Stimulated activated CD4-positive, alpha-beta T cell treated with anti-CD3 and anti-CD28 coated beads, Interleukin-4, amount 100 ng/mL, for 24 hours (primary cell): ENCODE measurements at places on chromosomes 5 and 9.

DNA sequence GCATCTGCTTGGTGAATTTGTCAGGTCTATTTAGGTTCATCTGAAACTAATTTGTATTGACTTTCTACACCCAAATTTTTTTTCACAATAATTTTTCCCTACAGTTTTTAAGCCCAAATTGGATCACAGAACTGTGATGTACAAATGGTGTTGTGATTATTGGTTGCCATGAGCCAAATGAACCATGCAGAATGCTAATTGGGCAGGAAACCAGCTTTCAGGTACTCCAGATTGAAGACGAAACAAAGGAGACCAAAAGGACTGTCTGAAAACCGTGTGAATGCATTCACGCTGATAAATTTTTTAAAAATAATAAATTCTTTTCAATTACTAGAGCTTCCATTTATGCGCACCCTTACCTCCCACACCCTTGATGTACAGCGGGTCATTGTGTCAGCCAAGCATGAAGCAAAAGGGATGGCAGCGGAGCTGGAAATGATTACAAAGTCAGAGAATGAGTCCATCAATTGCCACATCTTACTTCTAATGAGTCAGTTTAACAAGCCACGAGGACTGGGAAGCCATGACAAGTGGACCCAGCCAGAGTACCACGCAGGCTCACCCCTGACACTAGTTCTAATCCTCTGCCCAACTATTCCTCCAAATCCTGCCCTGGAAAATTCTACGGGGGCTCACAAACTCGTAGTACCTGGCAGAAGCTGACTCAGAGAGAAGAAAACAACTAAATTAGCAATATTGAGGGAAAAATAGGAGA, 66.5 kb downstream of the SEMA6A start:
- no peak for DNase-seq

DNA sequence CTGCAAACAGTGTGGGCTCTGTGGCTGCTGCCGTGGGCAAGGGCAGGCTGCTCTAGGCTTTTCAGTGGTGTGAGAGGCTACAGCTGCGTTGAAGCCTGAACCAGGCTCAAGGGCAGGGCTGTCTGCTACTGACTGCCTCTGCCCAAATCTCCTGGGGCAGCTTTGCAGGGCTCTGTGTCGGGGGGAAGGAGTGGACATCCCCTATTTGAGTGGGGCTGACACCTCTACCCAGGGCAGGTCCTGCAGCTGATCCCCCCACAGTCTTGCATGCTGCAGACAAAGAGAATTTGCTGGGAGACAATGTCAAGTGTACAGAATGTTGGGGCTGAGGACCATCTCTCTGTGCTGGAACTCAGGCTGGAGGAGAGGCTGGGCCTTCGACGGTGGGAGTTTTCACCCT, 240.2 kb downstream of the PBX3 start:
- DNase-seq, result no peak

DNA sequence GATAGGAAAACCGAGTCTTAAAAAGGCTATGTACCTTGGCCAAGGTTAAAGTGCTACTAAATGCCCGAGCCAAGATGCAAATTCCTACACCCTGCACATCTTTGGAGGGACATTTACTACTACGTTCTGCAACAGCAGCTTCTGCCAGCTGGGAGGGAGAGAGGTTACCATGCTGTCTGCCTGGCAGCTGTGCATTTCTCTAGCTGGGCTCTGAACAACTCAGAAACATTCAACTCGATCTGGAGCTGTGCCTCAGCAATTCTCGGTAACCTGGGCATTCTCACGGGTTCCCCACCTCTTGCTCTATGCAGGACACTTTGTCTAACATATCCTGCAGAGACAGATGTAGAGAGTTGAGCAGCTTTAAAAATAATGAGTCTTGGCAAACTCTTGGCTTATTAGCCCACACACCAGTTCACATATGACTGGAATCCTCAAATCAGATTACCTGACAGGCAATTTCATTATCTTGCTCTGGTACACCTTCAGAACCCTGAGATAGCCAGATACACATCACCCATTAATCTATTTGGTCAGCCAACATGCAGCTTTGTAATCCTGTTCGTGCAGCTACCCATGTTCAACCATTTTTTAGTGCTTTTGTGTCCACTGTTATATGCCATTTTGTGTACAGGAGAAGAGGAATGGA, 115.8 kb downstream of the EFNA5 start:
- DNase-seq, result no peak

- no peak for DNase-seq
These were observed 87.4 kb downstream of the NRG2 start for GRCh38 chr5:139955616-139956273.

- no peak for DNase-seq
These were observed 315.9 kb upstream of the RPS23 start for GRCh38 chr5:82594097-82594496.

- no peak for DNase-seq
These were observed 457.3 kb downstream of the RAB3C start for GRCh38 chr5:59040024-59040803.

DNA sequence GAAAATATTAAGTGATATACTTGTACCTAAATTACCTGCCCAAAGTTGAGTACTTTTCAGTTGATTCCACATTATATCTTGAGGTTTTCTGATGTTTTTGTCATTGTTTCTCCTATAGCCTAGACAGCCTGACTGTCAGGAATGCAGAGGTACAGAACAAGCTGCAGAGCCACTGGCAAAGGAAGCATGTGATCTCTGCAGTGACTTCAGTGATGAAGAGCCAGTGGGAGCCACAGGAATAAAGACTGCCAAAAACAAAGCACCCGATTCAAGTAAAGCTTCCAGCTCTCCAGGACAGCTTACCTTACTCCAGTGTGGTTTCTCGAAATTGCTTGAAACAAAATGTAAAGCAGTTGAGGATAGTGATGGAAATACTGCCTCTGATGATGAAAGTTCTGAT, 96.3 kb downstream of the ERCC6L2 start:
- no peak for DNase-seq

DNA sequence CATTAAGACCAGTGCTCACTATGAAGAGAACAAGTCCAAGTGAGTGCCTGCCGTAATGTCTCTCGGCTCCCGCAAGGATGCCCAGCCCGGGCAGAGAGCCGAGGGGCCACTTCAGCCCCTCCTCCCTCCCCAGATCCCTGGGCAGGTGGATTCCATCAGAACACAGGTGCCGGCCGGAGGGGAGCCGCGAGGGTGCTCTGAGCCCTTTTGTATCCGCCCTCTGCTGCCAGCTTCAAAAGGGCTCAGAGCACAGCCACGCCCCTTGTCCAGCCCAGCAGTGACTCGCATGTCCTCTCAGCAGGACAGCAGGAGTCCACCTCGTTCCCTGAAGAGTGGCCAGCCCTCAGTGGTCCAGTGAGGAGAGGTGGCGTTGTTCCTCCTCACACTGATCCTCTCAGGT, 43.9 kb downstream of the CYFIP2 start:
- DNase-seq, result no peak

GRCh38 chr9:94867281-94867841, 140.9 kb downstream of the AOPEP start:
- no peak for DNase-seq

- DNase-seq, result peak; percentile 22
These were observed 19.2 kb downstream of the GSN start for GRCh38 chr9:121286973-121287741.

DNA sequence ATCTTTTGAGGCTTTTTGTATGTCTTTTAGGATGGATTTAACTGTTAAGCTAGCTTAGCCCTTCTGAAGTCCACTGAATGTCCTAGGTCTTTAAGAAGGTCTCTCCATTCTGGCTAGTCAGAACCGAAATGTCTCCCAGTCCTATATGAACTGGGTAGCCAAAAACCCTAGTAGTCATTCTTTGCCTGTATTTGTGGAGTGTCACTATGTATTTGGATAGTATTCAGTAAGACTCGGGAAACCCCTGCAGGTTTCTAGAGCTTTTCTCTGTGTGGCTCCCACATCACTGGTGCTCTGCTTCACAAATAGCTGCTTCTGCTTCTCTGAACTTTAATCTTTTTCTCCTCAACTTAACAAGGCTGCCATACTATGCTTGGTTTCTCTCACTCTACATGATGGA, 68.0 kb downstream of the RIC1 start:
- DNase-seq, result no peak

- no peak for DNase-seq
These were observed 108.1 kb upstream of the FBXL7 start for GRCh38 chr5:15391704-15392397.

DNA sequence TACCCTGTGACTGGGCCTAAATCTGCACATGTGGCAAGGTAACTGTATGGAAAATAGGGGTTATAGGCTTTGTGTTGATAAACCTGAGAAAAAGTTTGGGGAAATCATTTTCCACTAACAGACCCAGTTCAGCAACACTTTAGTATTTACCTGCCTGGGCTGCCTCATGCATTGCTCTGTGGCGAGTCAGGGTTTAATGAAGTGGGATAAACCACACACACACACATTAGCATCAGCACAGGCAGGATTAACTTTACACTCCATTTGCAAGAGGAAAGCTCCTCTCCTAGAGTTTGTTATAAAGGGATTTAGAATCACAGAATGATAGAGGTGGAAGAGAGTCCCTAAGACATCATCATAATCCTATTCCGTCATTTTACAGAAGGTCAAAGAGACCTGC, 20.0 kb upstream of the ZCCHC7 start:
- no peak for DNase-seq

- DNase-seq, result no peak
These were observed 220.7 kb upstream of the IL12B start for GRCh38 chr5:159550951-159551350.

- no peak for DNase-seq
These were observed 592.1 kb downstream of the TLE4 start for GRCh38 chr9:80163889-80164288.

DNA sequence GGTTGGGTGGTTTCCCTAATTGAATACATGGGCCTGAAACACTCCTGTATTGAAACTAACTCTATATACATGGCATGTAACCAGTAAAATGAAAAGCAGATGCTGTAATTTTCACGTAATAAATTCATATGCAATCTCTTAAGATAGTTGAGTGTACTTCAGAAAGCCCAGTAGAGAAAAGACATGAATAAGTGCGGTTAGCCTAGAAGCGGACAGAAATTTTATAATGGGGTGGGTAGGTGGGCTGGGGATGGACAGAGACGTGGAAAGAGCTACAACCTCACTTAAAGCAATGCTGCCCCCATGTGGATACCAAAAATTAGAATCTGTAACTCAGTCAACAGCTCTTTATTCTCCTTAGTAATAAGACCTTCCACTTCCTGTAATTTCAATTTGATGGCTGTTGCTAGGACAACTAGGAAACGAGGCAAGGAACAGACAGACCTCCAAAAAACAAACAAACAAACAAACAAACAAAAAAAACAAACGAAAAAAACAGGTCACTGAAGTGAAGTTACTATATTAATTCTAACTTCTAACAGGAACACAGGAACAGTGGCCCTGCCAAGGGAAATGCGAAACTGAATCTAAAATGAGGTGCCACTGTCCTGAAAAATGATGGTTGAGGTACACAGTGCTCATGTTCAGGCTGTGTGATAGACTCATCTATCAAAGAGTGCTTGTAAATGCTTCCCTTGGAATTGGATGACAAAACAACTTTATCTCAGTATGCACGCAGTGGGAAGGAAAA, 103.4 kb upstream of the GNA14 start:
- DNase-seq, result peak; percentile 12

DNA sequence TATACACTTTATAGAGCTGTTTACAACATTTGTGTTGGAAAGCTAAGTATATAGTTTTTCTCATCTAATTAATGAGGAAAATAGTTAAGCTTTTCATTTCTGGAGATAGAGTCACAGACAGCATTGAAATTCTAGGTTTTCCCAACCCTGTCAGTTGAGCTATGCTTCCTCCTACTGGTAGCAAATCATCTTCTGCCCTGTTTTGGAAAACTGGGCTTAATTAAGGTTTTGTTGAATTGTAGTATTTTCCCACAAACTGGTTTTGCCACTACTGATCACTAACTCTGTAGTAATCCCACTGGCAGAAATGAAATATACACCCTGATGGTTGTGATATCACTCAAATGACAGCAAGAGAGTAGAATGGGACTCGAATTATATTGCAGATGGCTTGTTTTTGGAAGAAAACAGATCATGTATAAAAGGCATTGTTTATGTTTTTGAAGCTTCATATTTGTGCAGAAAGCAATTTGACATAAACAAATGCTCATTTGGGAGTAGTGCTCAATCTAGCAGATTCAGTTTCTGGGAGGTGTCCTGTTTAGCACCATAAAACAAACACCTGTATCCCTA, 46.6 kb downstream of the CD180 start:
- no peak for DNase-seq

DNA sequence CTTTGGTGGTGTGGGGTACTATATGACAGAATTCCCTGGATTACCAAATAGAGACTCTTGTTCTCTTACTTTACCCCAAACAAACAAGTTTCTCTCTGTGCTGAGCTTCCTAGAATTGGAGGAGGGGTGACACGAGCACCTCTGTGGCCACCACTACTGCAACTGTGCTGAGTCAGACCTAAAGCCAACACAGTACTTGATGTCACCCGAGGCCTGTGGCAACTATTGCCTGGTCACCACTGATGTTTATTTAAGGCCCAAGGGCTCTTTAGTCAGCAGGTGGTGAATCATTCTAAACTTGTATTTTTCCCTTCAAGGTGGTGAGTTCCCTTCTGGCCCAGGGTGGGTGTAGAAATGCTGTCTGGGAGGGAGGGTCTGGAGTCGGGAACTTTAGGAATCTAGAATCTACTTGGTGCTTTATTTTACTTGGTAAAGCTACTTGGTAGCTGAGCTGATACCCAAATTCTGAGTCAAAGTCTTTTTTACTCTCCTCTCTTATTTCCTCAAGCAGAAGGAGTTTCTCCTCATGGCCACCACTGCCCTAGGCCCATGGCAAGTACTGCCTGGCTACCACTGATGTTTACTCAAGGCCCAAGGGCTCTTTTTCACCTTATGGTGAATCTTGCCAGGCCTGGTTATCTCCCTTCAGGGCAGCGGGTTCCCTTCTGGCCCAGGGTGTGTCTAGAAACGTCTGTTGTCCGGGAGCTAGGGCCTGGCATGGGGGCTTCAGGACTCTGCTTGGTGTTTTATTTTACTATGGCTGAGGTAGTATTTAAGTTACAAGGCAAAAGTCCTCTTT, 9.8 kb downstream of the LURAP1L start:
- DNase-seq, result no peak

- no peak for DNase-seq
These were observed 3.3 kb upstream of the SEC16A start for GRCh38 chr9:136486131-136486530.

- DNase-seq, result no peak
These were observed 247.1 kb downstream of the NFIB start for GRCh38 chr9:14066831-14067230.

GRCh38 chr5:108143581-108143980, 238.3 kb downstream of the FBXL17 start:
- DNase-seq, result no peak

DNA sequence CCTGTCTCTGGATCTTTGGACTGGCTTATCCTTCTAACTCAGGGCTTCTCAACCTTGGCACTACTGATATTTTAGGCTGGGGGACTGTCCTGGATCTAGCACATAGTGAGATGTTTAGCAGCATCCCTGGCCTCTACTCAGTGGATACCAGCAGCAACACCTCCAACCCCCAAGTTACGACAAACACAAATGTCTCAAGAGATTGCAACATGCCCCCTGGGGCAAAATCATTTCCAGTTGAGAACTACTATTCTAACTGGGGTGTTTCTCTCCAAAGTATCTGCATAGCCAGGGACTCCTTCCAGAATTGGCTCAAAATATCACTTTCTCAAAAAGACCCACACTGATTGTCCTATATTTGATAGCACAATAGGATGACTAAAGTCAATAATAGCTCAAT, 7.2 kb upstream of the TLR4 start:
- no peak for DNase-seq

GRCh38 chr5:131210151-131210510, 39.4 kb downstream of the LYRM7 start:
- no peak for DNase-seq
